Colonic mucosa (tissue), 4 donors: ENCODE measurements at places on chromosomes 4 and X. TPM values are rescaled to one million over a fixed set of nuclear protein-coding genes. Genes with fewer than 3 reads are reported as not detected.

- no peaks in the 10 kb centered on the region for H3K36me3 ChIP-seq
- no peak overlapping the region for H3K4me3 ChIP-seq
- no peak overlapping the region for H3K27ac ChIP-seq
- H3K4me1 ChIP-seq: no peaks in the 10 kb centered on the region
These were observed 91.3 kb downstream of the PTPN13 start for GRCh38 chr4:86685401-86685800.

- H3K27me3 ChIP-seq: no peaks in the 10 kb centered on the region
- H3K4me3 ChIP-seq: no peak overlapping the region
- no peaks in the 10 kb centered on the region for H3K36me3 ChIP-seq
- no peaks in the 10 kb centered on the region for H3K4me1 ChIP-seq
- no peak for DNase-seq
These were observed 18.9 kb downstream of the TMPRSS11E start for GRCh38 chr4:68466185-68466584.

The P2RY8 gene
- total RNA-seq: 1.3 TPM

The MBNL3 gene
- 36.8 TPM for total RNA-seq

The MED14 gene
- 63.0 TPM for total RNA-seq

DNA sequence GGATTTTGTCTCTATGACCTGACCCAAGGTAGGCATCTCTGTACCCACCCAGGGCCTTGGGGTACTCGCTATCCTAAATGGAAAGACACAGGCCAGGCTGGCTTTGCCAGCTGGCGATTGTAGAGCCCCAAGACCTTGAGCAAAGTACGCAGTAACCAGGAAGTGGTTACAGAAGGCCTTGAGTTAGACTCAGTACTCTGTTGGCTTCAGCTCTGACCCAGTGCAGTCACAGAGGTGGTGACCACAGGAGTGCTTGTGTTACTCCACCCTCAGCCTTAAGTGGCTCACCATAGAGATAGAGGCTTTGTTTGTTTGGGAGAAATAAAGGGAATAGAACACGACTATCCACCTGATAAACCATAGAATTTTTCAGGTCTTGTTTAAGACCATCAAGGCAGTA, 880.5 kb upstream of the POU3F4 start:
- DNase-seq: no peak
- H3K4me1 ChIP-seq: no peaks in the 10 kb centered on the region
- no peaks in the 10 kb centered on the region for H3K27me3 ChIP-seq
- no peaks in the 10 kb centered on the region for H3K36me3 ChIP-seq
- no peak overlapping the region for H3K4me3 ChIP-seq

- H3K27me3 ChIP-seq: no peaks in the 10 kb centered on the region
- H3K4me3 ChIP-seq: no peak overlapping the region
- no peak for DNase-seq
- H3K4me1 ChIP-seq: no peaks in the 10 kb centered on the region
These were observed 11.0 kb upstream of the CXCL2 start for GRCh38 chr4:74109870-74110605.
